Psoas muscle (tissue), 8 donors: ENCODE measurements at places on chromosomes 5 and 9. TPM values are rescaled to one million over a fixed set of nuclear protein-coding genes. Genes with fewer than 3 reads are reported as not detected.

The OR13C5 gene
- total RNA-seq = not detected

DNA sequence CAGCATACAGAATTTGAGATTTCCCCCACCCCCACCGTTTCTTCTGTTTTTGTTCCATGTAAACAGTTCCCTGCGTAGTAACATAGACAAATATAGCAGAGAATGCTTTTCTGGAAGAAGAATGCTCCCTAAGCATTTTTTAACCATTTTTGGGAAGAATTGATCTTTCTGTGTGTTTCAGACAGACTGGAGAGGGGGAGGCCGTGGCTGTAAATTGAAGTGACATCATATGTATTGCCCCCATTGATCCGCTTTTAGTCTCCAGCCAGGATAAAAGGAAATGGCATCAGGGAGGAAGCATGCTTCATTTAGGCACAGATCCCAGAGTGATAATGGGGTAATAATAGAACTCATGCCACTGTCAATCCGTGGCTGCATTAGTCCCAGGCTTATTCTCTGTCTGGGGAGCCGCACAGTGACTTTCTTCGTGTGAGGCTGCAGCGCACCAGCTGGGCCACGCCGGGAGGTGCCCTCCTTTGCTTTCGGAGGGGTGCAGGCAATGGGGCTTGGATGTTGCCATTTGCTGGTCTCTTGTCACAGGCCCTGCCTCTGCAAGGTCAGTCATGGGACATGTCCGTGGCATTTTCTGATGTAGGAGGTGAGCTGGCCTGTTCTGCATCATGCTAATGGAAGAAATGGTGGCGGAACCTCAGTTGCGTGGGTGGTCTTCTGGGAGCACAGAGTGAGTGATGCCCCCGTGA, 261.5 kb downstream of the FANCC start:
- peak; percentile 42 for DNase-seq

DNA sequence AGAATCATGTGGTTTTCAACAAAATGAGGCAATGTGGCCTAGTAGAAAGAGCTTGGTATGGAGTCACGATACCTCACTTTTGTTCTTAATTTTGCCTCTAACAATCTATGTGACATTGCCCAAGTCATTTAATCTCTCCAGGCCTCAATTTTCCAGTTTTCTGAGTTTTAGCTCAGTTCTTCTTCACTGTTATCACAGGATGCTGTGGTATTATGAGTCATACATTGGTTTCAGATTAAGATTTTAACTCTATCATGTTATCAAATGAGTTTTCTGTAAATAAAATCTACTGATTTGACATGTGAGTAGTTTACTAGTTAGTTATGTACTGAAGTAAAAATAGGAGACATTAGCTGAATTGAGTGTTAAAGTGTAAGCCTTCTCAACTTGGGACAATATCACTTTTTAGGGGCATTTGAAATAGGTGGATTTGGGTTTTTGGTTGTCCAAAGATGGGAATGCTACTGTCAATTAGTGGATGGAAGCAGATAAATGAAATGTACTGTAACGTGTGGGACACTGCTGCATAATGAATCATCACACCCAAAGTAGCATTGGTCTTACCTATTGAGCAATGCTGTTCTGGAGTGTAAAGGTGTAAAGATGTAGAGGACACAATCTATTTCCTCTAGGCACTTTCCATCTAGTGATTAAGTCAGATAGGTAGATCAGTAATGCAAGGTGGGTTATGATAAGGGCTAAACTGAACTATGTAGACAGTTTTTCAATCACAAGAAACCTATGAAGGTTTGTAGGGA, 73.3 kb downstream of the NNT start:
- DNase-seq = no peak

The SPINK13 gene
- not detected for total RNA-seq

DNA sequence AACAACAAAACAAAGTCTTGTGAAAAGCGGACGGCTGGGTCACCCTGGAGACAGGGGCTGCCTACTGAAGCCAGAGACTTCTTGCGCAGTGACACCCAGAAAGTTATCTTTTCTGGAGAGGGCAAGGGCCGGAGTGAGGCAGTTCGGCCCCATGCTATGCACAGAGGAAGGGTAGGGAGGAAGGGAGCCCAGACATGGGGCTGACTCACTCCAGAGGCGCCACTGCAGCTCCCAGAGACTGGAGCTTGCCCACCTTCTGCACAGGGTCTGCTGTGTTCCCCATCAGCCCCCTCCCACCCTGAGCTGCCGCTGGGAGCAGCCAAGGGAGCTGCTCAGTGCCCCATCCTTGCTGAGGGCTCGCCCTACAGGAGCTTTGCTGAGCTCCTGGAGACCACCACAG, 13.3 kb downstream of the SLC6A3 start:
- DNase-seq = no peak

GRCh38 chr5:82521431-82522051, 243.4 kb upstream of the RPS23 start:
- DNase-seq = no peak

DNA sequence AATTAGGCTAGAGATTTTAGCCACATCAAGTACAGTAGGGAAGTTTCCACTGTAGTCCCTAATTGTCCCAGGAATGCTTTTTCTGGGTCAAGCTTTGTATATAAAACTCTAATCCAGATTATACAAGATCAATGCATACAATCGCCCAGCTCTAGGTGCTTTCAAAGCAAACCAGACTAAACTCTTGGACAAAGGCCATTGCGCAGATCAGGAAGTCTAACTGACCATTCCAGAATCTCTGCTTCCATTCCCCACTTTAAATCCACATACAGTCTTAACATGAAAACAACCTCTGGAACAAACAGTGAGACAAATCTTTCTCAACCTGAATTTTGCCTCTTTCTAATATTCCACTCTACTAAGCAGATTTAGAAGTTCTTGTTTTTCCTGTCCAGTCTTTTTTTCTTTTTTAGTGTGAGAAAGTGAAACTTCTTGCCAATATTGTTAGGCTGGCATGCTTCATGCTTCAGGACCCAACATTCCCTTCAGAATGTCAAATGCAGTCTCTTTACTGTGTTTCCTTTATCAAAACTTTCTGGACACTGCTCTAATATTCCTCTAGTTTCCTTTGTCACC, 76.1 kb downstream of the ITGA1 start:
- no peak for DNase-seq

DNA sequence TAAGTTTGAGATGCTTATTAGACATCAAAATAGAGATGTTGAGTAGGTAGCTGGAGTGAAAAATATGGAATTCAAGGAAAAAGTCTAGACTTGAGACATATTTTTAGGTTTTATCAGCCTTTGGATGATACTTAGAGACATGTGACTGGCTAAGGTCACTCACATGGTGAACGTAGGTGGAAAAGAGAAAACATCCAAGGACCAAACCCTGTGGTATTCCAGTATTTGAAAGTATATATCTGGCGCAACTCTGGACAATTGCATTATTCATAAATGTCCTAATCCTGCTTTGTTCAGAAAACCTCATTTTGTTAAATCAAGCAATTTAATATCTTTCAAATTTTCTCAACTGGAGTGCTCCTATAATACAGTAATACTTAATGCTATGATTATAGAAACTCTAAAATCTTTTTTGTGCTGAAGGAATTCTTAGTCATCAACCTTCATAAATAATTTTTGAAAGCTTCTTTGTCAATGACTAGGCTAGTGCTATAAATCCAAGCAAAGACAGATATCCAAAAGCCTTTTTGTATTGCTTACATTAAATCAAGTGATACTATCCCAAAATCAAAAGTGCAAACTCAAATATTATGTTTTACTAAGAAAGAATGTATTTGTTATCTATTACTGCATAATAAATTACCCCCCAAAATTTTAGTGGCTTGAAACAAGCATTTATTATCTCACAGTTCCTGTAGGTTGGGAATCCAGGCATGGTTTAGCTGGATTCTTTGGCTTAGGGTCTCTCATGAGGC, 452.0 kb downstream of the ENC1 start:
- DNase-seq = no peak

DNA sequence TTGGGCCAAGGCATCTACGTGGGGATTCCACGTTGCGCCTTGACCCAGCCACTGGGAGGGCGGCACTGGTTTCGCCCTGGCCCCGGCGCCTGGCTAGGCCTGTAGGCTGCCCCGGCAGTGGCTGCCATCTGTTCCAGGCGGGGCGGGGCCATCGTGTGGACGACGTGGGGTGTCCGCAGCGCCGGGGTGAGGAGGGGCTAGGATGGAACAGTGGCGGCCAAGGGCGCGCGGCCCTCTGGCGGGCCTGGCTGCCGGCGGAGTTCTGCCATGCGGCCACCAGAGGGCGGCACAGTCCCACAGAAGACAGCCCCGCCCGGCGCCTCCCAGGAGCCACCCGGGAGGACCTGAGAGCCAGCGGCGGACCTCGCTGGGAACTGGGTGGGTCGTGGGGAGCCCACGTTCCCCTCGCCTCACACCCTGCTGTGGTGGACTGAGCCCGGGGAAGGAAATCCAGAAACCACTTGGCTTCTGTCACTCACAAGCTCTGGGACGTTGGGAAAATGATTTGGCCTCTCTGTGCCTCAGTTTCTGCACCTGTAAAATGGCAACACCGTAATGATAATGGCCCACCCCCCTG, 22.6 kb upstream of the RAPGEF1 start:
- DNase-seq = peak; percentile 87

- no peak for DNase-seq
These were observed 26.0 kb downstream of the TPD52L3 start for GRCh38 chr9:6354072-6354686.

The DTWD2 gene
- 9.3 TPM for total RNA-seq

The NEURL1B gene
- 20.4 TPM for total RNA-seq

DNA sequence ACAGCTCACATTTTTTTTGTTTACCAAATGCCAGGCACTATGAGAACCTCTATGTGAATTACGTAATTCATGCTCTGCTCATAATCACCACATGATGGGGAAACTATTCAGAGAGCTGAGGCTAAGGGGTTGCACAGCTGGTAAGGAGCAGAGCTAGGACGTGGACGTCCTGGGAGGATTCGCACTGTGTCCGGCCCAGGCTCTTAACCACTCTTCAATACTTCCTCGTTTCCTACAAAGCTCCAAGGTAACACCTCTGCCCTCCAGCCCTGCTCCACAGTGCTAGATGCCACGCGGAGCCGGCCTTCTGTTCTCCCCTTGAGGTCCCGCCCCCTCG, 8.7 kb downstream of the PHF19 start:
- no peak for DNase-seq

DNA sequence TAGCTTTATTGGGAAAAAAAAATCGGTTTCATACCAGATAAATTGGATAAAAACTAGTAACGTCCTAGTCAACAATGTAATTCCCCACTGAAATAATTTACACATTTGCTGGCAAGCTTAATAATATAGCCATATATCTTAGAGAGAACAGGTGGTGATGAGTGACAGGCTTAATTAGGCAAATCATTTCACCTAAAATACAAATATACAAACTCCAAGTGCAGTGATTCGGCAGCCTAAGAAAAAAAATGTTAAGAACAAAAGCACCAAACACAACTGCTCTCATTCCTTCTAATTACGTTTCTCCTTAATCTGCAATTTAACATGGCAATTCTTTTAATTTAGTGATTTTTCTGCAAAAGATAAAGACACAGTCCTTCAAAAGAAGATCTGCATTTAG, 56.0 kb upstream of the SLC25A51 start:
- no peak for DNase-seq

- no peak for DNase-seq
These were observed 30.9 kb upstream of the RAI14 start for GRCh38 chr5:34625246-34625645.

DNA sequence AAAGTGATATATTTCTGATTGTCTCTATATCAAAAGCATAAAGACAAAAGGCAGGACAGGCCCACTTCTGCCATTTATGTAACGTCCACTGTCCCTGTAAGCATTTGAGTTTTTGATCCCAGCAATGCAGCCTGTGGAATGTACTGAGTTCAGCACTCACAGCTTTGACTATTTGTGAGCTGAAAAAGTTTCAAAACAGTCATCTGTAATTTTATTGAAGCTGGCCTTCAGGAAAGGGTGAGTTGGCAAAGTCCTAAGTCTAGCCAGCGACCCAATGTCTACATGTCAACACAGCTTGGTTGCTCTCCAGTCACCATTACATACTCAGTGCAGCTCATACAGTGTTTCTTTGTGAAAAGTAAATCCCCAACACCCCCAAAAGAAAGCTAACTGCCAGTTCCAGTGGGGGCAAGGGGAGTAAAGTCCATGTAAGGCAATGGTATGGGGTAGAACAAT, 9.7 kb downstream of the LIFR start:
- no peak for DNase-seq

- no peak for DNase-seq
These were observed 227.7 kb downstream of the RFK start for GRCh38 chr9:76166526-76166925.

The CDH9 gene
- total RNA-seq = not detected

DNA sequence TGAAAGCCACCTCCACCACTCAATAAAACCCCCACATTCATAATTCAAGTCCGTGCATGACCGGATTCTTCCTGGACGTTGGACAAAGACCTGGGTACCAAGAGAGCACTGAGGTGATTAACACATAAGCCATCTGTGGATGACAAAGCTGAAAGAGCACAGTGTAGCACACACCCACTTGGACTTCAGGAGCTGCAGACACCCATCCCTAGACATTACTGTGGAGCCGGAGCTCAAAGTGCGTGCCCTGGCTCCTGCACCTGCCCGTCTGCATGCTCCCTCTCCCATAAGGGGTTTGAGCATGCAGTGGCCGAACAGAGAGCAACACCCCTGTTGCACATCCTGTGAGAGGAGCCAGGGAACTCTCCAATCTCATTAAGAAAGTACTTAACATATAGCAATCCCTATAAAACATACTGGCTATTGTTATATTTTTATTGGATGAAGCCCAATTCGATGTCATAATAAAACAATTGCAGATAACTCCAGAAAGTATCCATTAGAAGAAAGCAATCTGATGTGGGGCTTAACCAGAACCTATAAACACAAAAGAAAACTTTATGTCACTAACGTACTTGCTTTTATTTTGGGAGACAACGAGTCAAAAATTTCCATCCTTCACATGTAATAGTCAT, 1174.2 kb upstream of the C9orf72 start:
- DNase-seq = no peak

DNA sequence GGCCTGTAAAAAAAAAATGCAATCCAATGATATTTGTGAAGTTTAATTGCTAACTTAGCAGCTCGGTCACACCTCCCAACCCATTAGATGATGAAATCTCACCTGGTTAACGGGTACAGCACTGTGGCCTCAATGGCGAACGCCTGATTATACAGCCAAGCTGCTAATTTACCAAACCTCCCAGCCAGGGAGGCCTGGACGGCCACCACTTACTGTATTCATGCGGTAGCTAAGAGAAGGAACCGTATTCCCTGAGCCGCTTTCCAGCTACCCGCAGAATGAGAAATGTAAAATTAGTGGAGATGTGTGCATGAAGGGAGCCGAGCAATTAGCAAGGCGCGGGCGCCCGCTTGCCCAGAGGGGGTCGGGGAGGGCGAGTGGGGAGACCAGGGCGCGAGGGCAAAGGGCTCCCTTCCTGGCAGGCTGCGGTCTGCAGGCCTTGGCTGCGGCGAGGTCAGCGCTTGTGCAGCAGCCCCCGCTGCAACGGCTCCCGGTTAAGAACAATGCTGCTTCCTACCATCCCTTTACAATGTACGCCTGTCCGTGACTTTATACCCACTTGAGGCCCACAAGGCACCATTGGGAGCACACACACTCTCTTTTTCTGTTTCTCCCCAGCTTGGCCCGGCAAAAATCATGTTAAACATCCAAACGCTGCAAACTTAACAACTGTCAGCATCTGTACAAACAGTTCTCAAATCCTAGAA, 70.4 kb upstream of the TBCA start:
- no peak for DNase-seq

GRCh38 chr9:135008416-135008815, 79.1 kb upstream of the OLFM1 start:
- DNase-seq = no peak

- no peak for DNase-seq
These were observed 225.8 kb upstream of the DAPK1 start for GRCh38 chr9:87271696-87272477.

The HSPB3 gene
- 162 TPM for total RNA-seq

The ST8SIA4 gene
- 1.6 TPM for total RNA-seq

GRCh38 chr9:126611592-126612325, 2.0 kb upstream of the LMX1B start:
- peak; percentile 87 for DNase-seq
